ENCODE measurements at places on chromosomes 5 and 9.

DNA sequence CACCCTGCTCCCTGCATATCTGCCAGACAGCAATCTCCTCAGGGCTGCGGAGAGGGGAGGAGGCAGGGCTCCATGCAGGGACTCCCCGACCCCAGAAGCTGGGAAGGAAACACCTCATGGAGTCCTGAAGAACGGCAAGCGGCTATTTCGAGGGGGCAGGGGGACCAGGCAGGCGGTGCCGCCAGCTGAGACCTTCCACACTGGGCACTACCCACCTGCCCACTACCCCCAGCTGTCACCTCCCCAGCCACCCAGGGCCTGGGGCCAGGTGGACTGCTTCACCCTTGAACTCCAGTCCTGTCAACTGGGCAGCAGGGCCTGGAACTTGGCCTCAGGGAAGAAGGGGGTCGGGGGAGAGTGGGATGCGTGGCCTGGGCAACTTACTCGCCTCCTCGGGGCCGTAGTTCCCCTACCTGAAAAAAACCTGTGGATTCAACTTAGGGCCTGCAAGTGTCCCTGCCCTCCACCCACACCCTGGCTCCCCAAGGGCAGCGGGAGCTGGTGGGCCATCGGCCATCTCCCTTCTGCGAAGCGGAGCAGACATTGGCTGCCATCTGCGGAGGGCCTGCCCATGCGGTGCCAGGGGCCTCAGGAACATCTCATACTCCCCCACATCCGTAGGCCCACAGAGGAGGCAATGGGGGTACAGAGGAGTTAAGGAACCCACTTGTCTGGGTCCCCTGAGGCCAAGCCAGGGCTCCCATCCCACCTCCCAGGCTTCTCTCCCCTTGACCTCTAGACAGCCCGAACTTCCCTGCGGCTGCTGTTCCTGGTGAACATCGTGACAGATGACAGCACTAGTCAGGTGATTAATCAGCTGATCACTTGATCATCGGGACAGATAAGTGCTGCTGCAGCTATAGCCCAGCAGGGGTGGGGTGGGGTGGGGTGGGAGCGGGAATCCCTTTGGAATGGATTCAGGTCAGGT is 18.5 kb upstream of the RALGDS start:
- H3K27me3 ChIP-seq = no peaks in the 10 kb centered on the region
- no peak overlapping the region for H3K27ac ChIP-seq
- no peak overlapping the region for H3K4me3 ChIP-seq

- no peaks in the 10 kb centered on the region for H3K27me3 ChIP-seq
- H3K4me3 ChIP-seq = no peak overlapping the region
- H3K27ac ChIP-seq = no peak overlapping the region
- H3K4me1 ChIP-seq = peaks cover 10% of the 10 kb centered on the region
- DNase-seq = no peak
Observed at GRCh38 chr5:102596113-102596512, 97.3 kb upstream of the SLCO6A1 start.

GRCh38 chr5:926417-927171 is 33.9 kb downstream of the TRIP13 start:
- DNase-seq = no peak
- no peaks in the 10 kb centered on the region for H3K36me3 ChIP-seq
- no peaks in the 10 kb centered on the region for H3K27me3 ChIP-seq

GRCh38 chr9:106820866-106821265 is 42.1 kb upstream of the ZNF462 start:
- no peak for DNase-seq
- H3K4me1 ChIP-seq = no peaks in the 10 kb centered on the region
- no peak overlapping the region for H3K27ac ChIP-seq
- H3K4me3 ChIP-seq = no peak overlapping the region

DNA sequence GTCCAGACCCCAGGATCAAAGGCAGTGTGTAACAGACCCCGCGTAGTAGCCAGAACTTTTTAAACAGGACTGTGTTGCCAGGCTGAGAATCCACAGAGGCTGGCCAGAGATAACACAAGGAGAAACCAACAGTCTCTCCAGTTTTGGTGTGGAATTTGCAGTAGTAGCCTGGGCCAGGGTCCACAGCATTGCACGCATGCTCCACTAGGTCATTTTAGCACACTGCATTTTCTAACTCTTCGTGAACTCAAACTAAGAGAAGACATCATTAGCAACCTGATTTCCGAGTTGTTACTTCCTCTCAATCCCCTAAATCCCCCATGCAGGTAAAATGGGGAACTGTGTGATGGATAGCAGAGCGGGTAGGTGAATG is 119.6 kb downstream of the BOD1 start:
- no peaks in the 10 kb centered on the region for H3K36me3 ChIP-seq
- peak overlapping the region; percentile 43 for H3K27ac ChIP-seq
- peaks cover 47% of the 10 kb centered on the region for H3K4me1 ChIP-seq
- H3K4me3 ChIP-seq = no peak overlapping the region
- no peaks in the 10 kb centered on the region for H3K27me3 ChIP-seq
- no peak for DNase-seq

- H3K4me3 ChIP-seq = no peak overlapping the region
- DNase-seq = no peak
- no peak overlapping the region for H3K27ac ChIP-seq
- peaks cover under 1% of the 10 kb centered on the region for H3K4me1 ChIP-seq
- H3K36me3 ChIP-seq = no peaks in the 10 kb centered on the region
Observed at GRCh38 chr5:131373265-131373664, 109.4 kb downstream of the CDC42SE2 start.

- no peaks in the 10 kb centered on the region for H3K4me1 ChIP-seq
- no peaks in the 10 kb centered on the region for H3K36me3 ChIP-seq
- H3K4me3 ChIP-seq = no peak overlapping the region
Observed at GRCh38 chr5:129019401-129019908, 54.2 kb downstream of the SLC27A6 start.

- H3K4me3 ChIP-seq = no peak overlapping the region
- H3K36me3 ChIP-seq = no peaks in the 10 kb centered on the region
- peak overlapping the region; percentile 16 for H3K27ac ChIP-seq
- no peaks in the 10 kb centered on the region for H3K27me3 ChIP-seq
- no peak for DNase-seq
Observed at GRCh38 chr9:110095161-110095595, 112.8 kb downstream of the C9orf152 start.

DNA sequence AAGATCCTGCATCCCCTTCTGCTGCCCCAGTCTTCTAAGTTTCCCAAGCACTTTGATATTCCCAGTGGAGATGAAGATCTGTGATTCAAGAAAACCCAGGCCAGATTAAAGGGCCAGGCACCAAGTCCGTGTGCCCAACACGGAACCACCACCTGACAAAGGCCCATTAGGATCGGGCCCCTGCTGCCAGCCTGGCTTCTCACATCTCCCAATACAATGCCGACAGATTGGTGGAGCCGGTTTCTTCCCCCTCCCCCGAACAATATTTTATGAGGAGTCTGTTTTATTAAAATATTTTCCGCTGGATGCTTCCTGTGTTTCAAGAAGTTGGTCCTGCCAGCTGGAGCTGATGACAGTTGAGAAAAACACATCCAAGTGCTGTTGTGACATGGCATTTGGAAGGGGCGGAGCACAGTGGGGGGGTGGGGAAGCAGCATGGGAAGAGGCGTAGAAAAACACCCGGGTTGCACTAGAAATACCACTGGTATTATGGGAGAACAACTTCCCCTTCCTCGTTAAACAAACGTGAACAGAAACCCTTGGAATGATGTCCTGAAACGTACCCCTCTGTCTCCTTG is 45.0 kb downstream of the CRB2 start:
- H3K36me3 ChIP-seq = no peaks in the 10 kb centered on the region
- no peaks in the 10 kb centered on the region for H3K4me1 ChIP-seq
- H3K27me3 ChIP-seq = no peaks in the 10 kb centered on the region

GRCh38 chr9:84705128-84705527 is 35.6 kb downstream of the NTRK2 start:
- H3K27me3 ChIP-seq = no peaks in the 10 kb centered on the region
- no peak overlapping the region for H3K4me3 ChIP-seq
- H3K27ac ChIP-seq = no peak overlapping the region
- no peaks in the 10 kb centered on the region for H3K4me1 ChIP-seq

DNA sequence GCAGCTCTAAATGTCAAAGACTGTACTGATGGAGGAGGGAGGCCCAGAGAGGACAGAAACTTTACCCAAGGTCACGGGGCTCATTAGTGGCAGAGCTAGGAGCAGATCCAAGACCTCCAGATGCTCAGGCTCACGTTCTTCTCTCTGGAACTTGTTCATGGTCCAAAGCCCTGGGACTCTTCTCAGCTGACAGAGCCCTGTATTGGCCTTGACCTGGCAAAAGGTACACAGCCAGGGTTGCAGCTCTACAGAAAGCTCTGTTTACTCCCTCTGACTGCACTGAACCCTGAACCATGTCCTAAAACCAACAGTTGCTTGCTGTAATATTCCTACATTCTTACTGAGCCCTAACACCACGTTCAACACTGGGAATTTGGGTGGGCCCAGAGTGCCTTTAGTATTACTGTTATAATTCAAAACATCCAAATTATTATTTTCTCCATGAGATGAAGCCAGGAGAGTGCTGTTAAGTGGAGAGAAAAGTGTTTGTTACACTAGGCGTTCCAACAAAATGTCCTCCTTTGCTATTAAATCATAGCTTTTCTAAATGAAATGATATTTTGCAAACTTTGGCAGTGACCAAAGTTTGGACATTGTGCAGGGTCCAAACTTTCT is 602.4 kb upstream of the CLINT1 start:
- no peak overlapping the region for H3K4me3 ChIP-seq
- peaks cover 41% of the 10 kb centered on the region for H3K4me1 ChIP-seq
- H3K27me3 ChIP-seq = no peaks in the 10 kb centered on the region
- H3K27ac ChIP-seq = peak overlapping the region; percentile 15
- H3K36me3 ChIP-seq = no peaks in the 10 kb centered on the region

DNA sequence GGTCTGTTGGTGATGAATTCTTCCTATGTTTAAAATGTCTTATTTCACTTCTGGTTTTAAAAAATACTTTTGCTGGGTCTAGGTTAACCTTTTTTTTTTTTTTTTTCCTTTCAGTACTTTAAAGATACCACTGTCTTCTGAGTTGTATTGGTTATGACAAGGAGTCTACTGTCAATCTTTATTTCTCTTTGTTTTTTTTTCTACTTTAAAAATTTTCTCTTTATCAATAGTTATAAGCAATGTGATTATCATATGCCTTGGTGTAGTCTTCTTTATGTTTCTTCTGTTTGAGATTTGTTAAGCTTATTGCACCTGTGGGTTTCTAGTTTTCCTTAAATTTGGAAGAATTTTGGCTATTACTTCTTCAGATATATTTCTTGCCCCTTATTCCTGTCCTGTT is 125.6 kb upstream of the SPRY4 start:
- H3K4me3 ChIP-seq = no peak overlapping the region
- no peaks in the 10 kb centered on the region for H3K27me3 ChIP-seq
- H3K27ac ChIP-seq = no peak overlapping the region
- H3K4me1 ChIP-seq = no peaks in the 10 kb centered on the region
- no peak for DNase-seq

GRCh38 chr5:149170299-149170698 is 29.0 kb downstream of the ABLIM3 start:
- DNase-seq = no peak
- H3K36me3 ChIP-seq = no peaks in the 10 kb centered on the region
- no peak overlapping the region for H3K4me3 ChIP-seq
- no peaks in the 10 kb centered on the region for H3K27me3 ChIP-seq

DNA sequence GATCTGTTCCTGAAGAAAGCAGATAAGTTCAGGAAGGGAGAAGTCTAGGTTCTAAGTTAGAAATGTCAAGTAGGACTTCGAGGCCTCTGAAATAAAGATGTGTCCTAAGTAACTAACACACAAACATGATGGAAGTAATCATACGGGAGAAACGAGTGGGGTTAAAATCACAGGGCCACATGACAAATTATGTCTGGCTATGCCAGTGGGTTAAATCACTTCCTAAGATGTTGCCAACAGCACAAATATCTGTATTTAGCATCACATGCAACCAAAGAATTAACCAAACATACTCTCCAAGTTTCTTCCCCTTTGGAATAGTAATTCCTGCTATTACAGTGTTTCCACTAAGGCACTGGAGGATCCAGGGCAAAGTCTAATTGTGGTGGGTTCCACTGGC is 13.7 kb upstream of the ZSWIM6 start:
- H3K4me1 ChIP-seq = peaks cover 45% of the 10 kb centered on the region
- peak overlapping the region; percentile 5 for H3K27ac ChIP-seq
- DNase-seq = no peak
- no peak overlapping the region for H3K4me3 ChIP-seq
- H3K36me3 ChIP-seq = no peaks in the 10 kb centered on the region

DNA sequence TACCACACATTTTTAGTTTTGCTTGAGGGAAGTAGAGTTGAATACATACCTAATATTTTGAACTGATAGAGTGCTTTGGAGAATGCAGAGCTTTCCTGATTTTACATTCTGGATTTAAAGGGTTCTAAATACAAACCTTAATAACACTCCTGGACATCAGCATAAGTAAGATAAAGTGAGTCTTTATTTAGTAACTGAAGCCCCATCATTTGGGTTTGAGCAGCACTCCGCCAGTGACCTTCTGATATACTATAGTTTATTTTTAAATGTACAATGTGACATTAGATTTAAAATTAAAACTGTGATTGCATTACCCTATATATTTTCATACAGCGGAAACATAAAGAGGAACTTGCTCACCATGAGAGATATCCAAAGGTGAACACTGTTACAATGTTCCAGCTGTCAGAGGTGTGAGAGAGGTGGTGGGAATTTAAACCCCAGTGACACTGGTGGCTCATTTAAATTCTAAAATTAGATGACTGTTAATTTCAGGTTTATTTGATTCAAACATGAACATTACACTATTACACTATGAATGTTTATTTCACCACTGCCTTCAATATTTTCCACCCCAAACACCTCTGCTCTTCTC is 203.0 kb upstream of the PCSK5 start:
- no peak overlapping the region for H3K27ac ChIP-seq
- H3K36me3 ChIP-seq = no peaks in the 10 kb centered on the region
- no peaks in the 10 kb centered on the region for H3K4me1 ChIP-seq
- DNase-seq = no peak

DNA sequence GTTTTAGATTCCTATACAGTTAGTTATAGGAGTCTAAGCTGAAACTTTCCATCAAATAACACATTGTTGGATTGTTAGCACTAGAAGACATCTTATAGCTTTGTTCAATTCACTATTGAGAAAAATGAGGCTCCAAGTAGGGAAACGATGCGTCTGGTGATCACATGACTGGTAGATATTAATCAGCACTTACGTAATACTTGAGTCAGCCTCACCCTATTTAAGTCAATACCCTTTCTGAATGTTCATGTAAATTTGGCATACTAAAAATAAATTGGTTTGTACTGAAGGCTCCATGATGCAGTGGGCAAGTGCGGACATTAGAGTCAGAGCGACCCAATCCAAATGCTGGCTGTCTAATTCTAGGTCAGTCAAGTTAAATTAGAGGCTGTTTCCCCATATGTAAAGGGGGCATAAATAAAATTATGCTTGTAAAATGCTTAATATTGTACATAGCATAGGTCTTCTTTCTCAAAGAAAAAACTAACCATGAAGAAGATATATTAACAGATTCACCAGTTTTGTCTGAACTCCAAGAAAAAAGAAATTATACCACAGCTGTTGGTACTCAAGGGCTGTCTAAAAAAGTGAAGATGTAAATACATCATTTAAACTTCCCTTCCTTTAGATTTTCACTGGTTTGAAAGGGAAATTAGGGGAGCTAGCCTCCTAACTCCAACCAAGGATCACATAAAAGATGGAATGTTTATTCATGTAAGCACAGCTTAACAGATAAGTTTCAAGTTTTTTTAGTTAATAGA is 406.6 kb upstream of the TLE4 start:
- no peaks in the 10 kb centered on the region for H3K4me1 ChIP-seq
- no peak for DNase-seq
- H3K36me3 ChIP-seq = no peaks in the 10 kb centered on the region
- H3K27me3 ChIP-seq = no peaks in the 10 kb centered on the region

Measured in thoracic aorta (tissue), 2 donors.